ENCODE measurements at places on chromosomes 5 and 9. TPM values are rescaled to one million over a fixed set of nuclear protein-coding genes. Genes with fewer than 3 reads are reported as not detected.

IFNA13 gene
- total RNA-seq: not detected

FOXD4L5 gene
- total RNA-seq: under 0.01 TPM

DNM1 gene
- total RNA-seq: 2.6 TPM

LHX3 gene
- not detected for total RNA-seq

HRH2 gene
- not detected for total RNA-seq

OLFM1 gene
- not detected for total RNA-seq

DENND4C gene
- total RNA-seq: 124 TPM

MCIDAS gene
- total RNA-seq: 0.07 TPM

CKS2 gene
- 22.9 TPM for total RNA-seq

PBX3 gene
- 14.7 TPM for total RNA-seq

TOMM5 gene
- total RNA-seq: 136 TPM

CPLANE1 gene
- total RNA-seq: 18.3 TPM

ZNF366 gene
- total RNA-seq: not detected

SLC6A18 gene
- not detected for total RNA-seq

LURAP1L gene
- total RNA-seq: 70.7 TPM

MTMR12 gene
- total RNA-seq: 20.5 TPM

SYK gene
- 28.4 TPM for total RNA-seq

CCDC180 gene
- under 0.01 TPM for total RNA-seq
